NCI-H1930 (cell line): ENCODE measurements at places on chromosomes 12 and 14.

DNA sequence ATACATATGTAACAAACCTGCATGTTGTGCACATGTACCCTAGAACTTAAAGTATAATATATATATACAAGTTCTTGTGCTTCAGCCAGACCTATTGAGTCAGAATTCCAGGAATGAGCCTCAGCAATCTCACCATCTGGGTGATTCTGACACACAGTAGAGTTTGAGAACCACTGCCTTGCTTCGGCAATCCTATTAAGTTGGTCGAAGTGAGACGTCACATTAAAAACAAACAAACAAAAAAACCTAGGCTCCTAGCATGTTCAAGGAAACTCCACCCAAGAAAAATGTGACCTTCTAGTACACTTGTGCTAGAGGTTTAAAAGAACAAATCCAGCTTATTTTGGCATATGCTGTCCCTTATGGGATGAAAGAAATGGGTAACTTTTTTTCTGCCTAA lies 115.8 kb downstream of the SINHCAF start:
- DNase-seq, result no peak

- DNase-seq, result peak; percentile 3
Measured at GRCh38 chr12:108063192-108063591, 65.9 kb upstream of the WSCD2 start.

- DNase-seq, result no peak
Measured at GRCh38 chr14:104503691-104504090, 75.9 kb upstream of the C14orf180 start.

GRCh38 chr12:94169495-94169894 lies 21.1 kb downstream of the PLXNC1 start:
- DNase-seq, result no peak

DNA sequence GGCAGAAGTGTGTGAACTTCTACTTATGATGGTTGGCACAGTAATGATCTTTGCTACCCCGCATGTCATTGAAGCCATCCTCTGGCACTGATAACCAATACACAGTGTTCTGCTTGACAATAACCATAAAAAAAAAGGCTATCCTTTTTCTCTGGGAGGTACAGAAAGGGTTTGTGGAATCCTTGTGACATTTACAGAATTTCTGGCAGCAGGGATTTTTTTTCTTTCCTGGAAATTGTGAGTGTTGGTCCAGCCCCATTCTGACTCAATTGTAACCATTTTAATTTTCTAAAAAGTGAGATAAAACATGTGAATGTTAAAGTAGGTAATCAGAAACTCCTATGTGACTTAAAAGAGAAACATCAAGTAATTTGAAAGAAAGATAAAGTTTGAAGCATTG lies 943.8 kb downstream of the TMTC2 start:
- DNase-seq, result no peak

DNA sequence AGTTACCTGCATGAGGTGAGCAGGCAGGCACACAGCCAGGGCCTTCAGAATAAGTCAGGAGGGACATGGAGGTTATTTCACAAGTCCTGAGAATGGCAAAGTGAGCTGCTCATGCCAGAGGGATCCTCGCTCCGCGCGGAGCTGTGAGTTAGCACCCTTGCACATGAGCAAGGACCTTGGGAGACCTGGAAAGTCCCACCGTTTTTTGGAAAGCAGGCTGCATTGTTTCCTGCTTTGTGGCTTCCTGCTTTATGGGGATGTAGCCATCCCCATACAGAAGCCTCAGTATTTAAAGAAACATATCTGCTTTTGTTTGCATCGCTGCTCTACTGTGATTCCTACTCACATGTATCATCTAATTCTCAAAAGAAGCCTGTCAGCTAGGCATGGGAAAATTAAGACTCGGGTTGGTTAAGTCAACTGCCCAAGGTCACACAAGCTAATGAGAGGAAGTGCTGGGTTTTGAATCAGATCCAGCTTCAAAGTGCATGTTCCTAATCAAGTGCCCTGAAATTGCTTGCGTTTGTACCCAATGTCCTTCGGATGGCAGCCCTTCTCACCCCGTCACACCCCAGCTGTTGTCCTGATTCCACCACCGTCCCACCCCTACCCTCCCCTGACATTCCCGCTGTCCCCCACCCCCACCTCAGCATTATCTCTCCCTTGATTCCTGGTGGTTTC lies 106.2 kb downstream of the CRACR2A start:
- DNase-seq, result no peak
